ENCODE measurements at places on chromosomes 7 and 10. TPM values are rescaled to one million over a fixed set of nuclear protein-coding genes. Genes with fewer than 3 reads are reported as not detected.

TEX36 gene
- not detected for total RNA-seq

LEP gene
- not detected for total RNA-seq

SLC26A3 gene
- total RNA-seq: not detected

CHST3 gene
- total RNA-seq: 29.7 TPM

NAT16 gene
- total RNA-seq: 0.12 TPM

PNLIP gene
- total RNA-seq: not detected

PPP1R17 gene
- not detected for total RNA-seq

ACSM6 gene
- not detected for total RNA-seq

PLAC9 gene
- not detected for total RNA-seq

DNA sequence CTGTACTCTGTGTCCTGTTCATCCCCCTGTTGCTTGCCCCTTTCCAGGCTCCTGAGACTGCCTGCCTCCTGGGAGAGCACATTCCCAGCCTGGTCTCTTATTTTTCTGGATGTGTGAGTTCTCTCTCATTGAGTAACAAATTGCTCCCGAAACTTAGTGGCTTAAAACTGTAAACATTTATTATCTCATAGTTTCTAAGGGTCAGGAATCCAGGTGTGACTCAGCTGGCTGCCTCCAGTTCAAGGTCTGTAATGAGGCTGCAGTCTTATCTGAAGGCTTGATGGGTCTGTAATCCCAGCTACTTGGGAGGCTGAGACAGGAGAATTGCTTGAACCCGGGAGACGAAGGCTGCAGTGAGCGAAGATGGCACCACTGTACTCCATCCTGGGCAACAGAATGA lies 53.6 kb upstream of the PRR15 start:
- DNase-seq: no peak

DNA sequence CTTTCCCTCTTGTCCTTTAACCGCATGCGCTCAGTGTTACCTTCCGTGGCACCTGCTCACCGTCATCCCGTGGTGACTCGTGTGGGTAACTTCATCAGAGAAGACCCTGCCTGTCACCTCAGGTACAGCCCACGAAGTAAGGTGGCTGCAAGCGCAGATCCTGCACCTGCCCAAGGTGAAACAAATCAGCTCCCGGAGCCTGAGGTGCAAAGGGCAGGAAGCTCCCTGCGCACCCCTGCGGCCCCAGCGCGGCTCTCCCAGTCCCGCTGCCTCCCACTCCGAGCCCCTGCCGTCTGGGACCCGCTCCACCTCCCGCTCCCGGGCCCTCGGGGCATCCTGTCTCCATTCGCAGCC lies 110.9 kb upstream of the LANCL2 start:
- DNase-seq: no peak

GRCh38 chr7:48742079-48742798 lies 182.1 kb upstream of the CDC14C start:
- no peak for DNase-seq

DNA sequence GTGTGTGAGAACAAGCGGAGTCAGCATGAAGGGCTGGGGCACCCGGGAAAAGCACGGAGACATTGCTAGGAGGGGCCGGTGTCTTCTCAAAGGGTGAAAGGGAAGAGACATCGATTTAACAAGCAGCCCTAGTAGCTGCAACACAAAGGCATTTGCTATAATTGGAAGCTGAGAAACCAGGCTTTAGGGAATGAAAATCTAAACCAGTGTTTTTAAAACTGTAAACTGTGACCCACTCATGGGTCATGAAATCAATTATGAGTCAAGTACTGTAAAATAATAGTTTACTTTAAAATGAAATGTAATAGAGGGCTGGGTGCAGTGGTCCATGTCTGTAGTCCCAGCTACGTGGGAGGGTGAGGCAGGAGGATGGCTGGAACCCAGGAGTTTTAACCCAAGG lies 128.7 kb upstream of the RHEB start:
- no peak for DNase-seq

- no peak for DNase-seq
These were observed 26.9 kb downstream of the DMTF1 start for GRCh38 chr7:87179180-87179579.

DNA sequence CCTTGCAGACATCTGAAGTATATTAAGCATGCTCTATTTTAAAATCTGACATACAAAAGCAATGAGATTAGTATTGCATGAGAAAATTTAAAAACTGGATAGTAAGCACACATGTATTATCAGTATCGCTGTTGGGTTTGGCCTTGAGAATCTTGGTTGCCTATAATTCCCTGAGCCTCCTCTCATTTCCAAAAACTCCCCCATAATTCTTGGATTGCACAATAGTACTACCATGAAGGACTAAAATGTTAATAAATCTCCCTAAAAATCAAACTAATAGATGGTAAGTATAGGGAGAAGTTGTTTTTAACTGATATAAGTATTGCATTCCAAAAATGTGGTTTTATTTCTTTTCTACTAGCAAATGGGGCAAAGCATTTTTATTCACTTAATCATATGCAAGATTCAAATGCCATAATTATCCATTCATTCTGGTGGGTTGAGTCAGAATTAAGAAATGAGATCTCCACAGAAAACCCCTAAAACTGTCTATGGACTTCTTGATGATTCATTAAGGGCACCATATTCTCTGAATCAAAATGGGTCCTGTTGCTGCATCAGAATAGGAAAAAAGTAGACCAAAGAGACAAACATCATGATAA lies 10.3 kb upstream of the VIM start:
- no peak for DNase-seq

- no peak for DNase-seq
These were observed 332.1 kb downstream of the PHTF2 start for GRCh38 chr7:78130446-78131215.

DNA sequence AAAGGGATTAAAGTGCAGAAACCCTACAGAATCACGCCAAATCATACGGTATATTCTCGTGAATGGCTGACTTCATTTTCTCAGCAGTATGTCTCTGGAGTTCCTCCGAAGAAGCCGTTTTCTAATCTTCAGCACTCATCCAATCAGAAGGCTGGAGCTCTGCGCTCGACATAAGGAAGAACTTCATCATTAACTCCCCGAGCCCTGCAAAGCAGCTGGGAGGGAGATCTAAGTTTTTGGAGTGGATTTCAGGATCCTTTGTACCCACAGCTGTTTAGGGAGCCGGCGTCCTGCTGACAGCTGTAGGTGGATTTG lies 40.7 kb upstream of the SDK1 start:
- no peak for DNase-seq

- peak; percentile 86 for DNase-seq
These were observed 46.6 kb downstream of the CDHR3 start for GRCh38 chr7:106009503-106010226.

- DNase-seq: no peak
These were observed 63.2 kb downstream of the KCNMA1 start for GRCh38 chr10:77574438-77574837.

DNA sequence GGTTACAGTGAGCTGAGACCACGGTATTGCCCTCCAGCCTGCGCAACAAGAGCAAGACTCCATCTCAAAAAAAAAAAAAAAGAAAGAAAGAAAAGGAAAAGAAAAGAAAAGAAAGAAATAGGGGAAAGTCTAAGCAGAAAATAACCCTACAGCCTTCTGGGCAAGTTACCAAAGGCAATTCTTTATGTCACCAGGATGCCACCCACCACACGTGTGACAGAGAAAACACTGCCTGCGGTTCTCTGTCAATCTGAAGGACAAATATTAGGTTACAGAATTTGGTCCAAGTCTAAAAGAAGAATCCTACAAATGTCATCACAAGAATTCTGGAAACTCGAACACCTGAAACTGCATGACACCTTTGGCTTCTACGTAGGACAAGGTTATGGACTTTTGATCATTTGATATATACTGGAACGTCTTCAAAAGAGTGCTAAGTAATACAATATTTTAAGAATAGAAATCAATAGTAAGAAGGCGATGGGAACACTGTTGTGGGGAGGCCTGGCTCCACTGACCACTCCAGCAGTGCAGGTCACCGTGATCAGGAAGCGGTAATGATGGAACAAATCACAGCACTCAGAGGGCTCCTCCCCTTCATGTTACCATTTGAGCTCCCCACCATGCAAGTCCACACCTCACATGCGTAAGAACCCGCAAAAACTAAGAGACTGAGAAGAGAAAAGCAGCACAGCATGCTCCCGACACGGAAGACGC lies 75.8 kb downstream of the MAD1L1 start:
- no peak for DNase-seq

- no peak for DNase-seq
These were observed 28.6 kb downstream of the MTURN start for GRCh38 chr7:30163231-30163894.

DNA sequence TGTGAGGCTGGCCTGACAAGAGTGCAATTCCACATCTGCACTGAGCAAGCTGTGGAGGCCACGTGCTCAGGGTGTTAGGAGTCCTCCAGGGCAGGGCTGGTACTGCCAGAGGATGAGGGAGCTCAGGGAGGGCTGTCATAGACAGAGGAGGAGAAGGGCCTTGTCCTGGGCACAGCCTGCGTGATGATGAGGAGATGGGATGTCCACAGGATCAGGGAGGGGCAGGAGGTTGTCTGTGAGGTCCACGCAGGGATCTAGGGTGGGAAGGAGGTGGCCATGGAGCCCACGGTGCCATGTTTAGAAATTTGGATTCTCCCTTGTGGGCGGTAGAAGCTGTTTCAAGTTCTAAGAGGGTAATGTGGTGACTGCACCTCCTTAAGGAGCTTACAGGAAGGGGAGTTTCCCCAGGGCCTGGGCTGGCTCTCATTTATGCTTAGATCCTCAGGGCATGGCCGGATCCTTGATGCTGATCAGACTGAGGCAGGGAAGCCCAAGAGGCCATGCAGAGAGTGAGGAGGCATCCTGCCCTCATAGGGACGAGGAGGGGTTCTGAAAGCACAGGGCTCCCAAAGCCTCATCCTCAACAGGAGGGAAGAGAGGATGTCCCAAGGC lies 30.3 kb downstream of the CHAT start:
- no peak for DNase-seq

GRCh38 chr10:3241967-3242650 lies 69.5 kb upstream of the PITRM1 start:
- no peak for DNase-seq

DNA sequence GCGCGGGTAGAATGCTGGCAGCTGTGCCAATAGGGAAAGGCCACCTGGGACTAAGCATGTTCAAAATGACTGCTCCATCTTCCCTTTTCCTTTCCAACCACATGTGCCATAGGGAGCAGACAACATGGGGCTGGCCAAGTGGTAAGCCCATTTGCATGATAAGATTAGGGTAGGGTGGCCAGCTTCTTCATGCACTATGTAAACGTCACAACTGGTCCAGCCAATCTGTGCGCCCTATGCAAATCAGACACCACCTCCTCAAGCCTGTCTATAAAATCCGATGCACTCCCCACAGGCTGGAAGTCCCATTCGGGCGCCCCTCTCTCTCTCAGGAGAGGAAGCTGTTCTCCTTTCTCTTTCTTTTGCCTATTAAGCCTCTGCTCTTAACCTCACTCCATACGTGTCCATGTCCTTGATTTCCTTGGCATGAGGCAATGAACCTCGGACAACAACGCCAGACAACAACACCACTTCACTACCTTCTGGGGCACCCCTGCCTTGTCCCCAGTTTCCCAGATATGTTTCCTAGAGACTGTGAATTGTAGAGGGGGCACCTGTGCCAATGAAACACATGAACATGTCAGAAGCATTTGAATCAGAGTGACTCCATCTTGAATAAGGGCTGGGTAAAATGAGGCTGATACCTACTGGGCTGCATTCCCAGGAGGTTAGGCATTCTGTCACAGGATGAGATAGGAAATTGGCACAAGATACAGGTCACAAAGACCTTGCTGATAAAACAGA lies 19.1 kb upstream of the EXOC6 start:
- no peak for DNase-seq

DNA sequence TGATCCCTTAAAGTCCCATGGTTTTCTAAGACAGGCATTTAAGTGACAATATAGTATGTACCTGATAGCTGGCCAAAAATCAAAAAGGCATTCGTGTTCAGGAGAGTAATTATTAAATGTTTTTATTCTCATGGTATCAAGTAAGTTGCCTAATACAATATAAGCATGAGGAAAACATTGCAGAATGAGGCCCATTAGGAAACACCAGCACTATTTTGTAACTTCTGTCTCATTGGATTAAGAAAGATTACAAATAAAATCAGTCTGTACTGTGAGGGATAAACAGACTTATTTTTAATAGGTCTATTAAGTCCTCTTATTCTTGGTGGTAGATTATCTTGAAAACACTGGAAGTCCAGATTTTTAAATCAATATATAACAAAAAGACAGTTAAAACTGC lies 110.1 kb downstream of the SNX13 start:
- no peak for DNase-seq

DNA sequence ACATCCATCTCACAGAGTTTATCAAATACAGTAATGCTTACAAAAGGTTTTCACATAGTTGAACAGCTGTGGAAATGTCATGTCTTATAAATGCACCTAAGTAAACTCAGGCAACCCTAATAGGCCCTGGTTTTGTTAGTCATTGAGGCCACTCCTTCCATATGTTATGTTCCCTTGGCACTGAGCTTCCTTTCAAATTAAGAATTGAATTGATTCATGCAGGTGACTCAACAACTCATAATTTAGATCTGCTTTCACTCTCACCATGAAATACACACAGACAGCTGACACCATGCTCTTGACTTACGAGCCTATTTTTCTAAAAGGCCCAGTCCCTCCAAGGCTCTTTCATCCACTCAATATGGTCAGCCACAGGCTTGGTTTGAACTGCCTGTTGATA lies 476.9 kb downstream of the KCNMA1 start:
- DNase-seq: no peak

DNA sequence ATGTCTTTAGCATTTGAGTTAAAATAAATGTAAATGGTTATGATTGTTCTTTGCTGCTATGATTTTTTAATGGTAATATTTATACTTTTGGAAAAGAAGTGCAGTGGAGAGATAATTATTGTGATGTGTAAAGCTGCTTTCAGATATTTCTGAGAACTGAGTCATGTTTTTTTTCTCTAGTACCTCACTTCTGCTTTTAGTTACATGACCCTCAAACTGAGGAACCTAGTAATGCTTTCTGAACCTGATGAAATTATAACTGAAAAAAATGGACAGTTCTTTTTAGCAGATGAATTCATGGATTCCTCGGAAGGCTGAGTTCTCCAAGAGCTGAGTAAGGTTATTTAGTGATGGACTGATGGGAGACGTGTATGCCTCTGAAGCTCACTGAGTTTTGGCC lies 167.8 kb downstream of the CDCA7L start:
- DNase-seq: no peak

DNA sequence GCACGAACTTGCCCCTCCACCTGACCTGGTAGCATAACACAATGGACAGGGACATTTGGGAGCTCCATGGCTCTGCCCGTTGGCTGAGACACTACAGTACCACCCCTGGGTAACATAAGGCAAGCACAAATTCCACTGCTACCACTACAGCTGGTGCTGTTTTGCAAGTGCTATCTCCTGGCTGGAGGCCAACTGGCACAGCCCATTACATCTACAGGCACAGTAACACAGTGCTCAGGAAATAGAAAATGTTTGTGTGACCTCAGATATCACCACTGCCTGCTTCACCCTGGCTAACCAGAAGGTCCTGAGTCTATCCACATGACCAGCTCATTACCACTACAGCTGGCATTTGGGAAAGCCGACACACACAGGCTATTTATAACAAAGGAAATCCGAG lies 631.1 kb upstream of the MBL2 start:
- DNase-seq: peak; percentile 22

- DNase-seq: no peak
These were observed 101.1 kb downstream of the PLXNA4 start for GRCh38 chr7:132475037-132475668.
